Left cardiac atrium (tissue), 4 donors: ENCODE measurements at places on chromosomes 7 and 10. TPM values are rescaled to one million over a fixed set of nuclear protein-coding genes. Genes with fewer than 3 reads are reported as not detected.

DNA sequence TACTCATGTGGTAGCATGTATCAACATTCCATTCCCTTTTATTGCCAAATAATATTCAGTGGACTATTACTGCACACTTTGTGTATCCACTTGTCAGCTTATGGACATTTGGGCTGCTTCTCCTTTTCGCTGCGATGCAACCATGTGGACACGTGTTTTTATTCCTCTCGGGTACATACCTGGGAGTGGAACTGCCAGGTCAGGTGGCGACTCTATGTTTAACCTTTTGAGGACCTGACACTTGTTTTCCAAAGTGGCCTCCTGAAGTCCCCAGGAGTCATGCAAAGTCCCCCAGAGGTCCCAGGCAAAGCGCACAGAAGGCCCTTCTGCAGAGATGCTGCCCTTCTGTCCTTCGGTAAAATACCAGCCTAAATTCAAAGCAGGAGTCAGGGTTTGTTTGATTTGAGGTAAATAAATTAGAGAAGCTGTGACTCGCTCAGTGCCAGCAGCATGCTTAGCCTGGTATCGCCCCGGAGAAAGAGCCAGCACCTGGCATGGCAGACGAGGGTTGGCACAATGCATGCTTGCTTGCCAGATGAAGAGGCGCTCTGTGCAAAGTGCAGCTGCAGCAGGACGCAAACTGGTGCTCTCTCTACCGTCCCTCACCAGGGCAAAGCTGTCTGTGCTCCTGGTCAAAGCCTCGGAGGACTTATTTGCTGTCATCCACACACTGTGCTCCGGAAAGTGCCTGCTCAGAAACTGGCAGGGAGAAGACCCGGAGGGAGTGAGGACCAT lies 37.8 kb downstream of the HIPK2 start:
- peak; percentile 33 for DNase-seq

The ZNF37A gene
- 9.2 TPM for total RNA-seq

DNA sequence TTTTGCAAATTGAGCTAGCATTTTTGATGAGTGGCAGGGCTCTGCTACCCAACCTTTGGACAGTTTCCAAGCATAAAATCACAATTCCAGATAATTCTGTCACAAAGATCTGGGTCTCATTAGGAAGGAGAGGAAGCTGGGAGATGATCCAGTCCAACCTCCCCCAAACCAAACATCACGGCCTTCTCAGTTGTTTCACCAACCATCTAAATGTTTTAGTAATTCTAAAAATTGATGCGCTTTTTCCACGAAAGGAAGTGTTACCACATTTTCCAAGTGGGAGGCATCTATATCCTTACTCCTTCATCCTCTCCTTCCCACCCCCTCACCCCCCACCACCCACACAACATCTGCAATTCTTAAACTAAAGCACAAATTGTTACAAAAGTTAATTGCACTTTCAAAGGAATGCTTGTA lies 108.3 kb downstream of the EGFR start:
- no peak for DNase-seq

DNA sequence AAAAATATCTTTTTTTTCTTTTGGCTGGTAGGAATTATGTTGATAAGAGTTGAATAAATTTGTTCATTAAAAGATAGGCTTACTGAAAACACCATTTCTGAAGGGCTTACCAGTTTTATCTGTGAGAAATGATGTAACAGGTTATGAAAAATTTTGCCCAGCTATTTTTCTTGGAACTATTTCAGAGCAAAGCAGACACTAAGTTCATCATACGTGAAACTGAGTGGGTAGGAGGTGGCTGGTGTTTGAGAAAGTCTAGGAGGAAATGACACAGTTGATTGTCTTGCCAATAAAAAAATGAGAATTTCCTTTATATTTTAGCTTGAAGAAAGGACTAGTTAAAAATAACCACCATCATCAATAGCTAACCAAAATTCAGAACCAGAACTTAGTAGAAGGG lies 6.2 kb upstream of the MRC1 start:
- no peak for DNase-seq

DNA sequence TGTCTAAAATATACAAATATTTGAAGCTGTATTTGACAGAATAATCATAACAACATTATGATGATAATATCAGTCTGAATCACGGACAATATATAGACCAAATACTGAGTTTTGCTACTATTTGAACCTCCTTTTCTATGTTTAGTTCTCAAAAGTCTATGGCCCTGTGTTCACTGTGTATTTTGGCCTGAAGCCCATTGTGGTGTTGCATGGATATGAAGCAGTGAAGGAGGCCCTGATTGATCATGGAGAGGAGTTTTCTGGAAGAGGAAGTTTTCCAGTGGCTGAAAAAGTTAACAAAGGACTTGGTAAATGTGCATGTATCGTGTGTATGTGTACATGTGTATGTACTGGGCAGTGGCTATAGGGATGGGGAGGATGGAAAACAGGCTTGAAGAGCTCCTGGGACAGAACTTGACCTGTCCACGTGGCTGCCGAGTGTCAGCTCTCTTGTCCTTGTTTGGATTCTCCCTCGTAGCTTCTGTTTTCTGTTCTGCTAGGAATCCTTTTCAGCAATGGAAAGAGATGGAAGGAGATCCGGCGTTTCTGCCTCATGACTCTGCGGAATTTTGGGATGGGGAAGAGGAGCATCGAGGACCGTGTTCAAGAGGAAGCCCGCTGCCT lies 4.2 kb downstream of the CYP2C18 start:
- DNase-seq, result no peak

The C1GALT1 gene
- 17.2 TPM for total RNA-seq

The FAM25C gene
- total RNA-seq, result not detected
